Stimulated activated CD8-positive, alpha-beta memory T cell treated with anti-CD3 and anti-CD28 coated beads, Interleukin-2, amount 100 ng/mL, for 48 hours (primary cell): ENCODE measurements at places on chromosomes 3 and 15.

DNA sequence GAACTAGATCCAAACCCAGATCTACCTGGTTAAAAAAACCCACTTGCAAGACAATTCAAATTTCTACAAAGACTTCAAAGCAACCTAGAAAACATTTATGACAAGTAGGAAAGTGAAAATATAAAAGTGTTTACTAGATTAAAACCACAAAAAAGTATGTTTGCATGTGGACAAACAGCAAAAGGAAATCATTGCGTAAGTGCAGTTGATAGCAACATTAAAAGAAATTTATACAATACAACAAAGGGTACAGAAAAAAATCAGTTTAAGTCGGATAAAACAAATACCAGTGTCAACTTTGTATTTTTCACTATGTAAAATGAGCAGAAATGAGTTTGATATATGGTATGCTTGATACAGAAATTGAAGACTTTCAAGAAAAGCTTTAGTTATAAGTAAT lies 2.6 kb downstream of the EIF5A2 start:
- no peak for DNase-seq

DNA sequence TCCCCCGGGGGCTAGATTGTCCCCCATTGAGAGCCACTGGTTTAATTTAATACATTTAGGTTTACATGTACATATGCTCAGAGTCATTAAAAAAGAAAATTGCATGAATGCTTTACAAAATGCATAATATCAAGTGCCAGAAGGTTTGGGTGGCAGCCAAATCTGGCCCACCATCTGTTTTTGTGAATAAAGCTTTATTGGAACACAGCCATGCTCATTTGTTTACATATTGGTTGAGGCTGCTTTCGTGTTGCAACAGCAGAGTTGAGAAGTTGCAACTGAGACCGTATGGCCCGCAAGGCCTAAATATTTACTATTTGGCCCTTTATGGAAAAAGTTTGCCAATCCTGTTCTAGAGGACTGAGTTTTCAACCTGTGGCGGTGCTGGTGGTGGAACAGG lies 32.1 kb upstream of the RGMA start:
- no peak for DNase-seq

- no peak for DNase-seq
Observed at GRCh38 chr15:27482287-27482686, 511.3 kb downstream of the GABRG3 start.

GRCh38 chr3:31448035-31448881 lies 84.5 kb upstream of the STT3B start:
- no peak for DNase-seq

DNA sequence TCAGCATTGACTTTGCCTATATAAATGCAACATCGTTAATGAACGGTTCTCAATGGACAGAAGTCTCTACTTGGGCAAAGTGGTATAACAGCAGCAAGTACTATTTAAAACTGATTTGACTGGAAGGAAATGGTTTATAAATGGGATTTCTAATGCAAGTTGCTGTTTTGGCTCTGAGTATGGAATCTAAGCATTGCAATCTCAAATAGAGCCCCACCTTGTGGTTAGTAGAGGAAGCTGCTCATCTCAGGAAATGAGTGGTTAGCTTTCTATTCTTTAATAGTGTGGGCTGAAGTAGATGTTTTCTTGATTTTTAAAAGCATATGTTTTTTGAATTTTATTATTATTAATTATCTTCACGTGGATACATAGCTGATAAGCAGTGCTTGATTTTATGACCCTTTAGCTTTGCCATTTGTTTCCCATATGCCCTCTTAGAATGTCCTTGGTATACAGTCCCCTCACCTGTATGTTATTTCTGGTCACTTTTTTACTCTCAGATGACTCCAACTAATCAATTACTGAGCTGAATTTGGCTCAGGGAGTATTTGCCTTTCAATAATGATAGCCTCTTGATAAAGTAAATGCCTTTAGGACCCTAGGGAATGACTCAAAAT lies 67.1 kb downstream of the OXSM start:
- no peak for DNase-seq

DNA sequence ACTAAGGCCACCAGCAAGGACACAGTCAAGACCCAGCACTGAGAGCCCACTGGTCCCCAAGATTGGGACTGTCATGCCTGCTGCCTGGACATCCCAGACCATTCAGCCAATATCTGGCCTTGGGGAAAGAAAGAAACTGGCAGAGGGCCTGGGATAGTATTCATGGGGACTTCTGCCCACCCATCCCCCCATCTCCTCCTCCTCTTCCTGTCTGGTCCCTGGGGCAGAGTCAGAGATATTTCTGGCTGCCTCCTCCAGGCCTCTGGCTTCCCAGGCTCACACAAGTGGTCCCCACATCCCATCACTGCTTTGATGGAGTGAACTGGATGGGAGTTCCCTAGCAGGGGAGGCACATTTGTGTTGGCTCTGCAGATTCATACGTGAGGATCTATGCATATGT lies 4.2 kb upstream of the RASL12 start:
- DNase-seq, result no peak

DNA sequence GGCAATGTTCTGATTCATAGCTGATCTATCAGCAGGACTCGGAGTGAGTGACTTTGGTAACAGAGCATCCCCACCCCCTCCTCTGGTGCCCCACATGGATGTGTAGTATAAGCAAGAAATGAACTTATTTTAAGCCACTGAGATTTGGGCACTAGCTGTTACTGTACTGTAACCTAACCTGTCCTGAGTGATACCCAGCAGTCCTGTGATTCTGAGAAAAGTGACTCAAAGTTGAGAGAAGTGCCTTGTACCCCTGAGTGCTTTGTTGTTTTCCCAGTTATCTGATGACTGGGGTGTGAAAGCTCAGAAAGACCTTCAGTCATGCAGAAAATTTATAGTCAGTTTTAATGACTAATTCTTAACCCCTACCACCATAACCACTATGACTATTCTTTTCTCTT lies 439.9 kb upstream of the RBMS3 start:
- peak; percentile 36 for DNase-seq

DNA sequence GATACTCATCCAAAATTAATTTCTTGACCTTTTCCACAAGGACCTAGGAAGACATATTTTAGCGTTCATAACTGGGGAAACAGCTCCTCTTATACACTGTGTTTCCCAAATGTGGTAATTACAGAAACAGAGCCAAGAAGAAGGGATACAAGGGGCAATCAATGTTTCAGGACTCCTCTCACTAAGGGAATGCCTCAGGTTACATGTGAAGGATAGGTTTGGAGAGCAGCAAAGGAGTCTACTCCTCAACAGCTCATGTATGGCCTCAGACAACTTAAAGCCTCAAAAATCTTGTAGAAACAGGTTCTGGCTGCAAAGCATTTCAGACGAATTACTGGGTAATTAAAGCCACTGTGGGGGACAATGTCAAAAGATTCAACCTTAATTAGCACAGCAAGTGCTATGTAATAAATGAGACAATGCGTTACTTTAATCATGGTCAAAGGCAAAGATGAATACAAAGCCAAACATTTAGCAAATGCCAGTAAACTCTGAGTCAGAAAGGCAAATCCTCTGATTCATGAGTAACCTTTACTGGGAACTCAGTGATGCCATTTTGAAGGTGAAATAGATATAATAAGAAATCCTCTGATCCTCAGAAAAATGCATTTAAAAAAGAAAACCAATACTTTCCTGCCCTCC lies 1111.2 kb downstream of the TUSC7 start:
- no peak for DNase-seq

DNA sequence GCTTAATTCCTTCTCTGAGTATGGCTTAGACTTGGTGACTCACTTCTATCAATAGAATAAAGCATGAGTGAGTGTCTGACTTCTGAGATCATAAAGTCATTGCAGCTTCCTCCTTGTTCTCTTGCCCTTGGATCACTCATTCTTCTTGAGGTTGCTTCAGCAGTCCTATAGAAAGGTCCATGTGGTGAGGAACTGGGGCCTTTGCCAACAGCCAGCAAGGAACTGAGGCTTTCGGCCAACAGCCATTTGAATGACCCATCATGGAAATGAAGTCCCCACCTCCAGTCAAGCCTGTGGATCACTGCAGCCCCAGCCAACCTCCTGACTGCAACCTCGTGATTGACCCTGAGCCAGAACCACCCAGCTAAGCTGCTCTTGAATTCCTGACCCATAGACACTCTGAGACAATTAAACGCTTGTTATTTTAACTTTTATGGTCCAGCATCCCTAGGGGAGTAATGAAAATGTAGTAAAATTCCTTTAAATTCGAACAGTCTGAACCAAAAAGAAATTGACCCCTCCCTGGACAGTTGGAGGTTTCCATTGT lies 84.5 kb downstream of the WDR76 start:
- DNase-seq, result no peak

- no peak for DNase-seq
Observed at GRCh38 chr3:13532085-13532484, 16.8 kb upstream of the FBLN2 start.

DNA sequence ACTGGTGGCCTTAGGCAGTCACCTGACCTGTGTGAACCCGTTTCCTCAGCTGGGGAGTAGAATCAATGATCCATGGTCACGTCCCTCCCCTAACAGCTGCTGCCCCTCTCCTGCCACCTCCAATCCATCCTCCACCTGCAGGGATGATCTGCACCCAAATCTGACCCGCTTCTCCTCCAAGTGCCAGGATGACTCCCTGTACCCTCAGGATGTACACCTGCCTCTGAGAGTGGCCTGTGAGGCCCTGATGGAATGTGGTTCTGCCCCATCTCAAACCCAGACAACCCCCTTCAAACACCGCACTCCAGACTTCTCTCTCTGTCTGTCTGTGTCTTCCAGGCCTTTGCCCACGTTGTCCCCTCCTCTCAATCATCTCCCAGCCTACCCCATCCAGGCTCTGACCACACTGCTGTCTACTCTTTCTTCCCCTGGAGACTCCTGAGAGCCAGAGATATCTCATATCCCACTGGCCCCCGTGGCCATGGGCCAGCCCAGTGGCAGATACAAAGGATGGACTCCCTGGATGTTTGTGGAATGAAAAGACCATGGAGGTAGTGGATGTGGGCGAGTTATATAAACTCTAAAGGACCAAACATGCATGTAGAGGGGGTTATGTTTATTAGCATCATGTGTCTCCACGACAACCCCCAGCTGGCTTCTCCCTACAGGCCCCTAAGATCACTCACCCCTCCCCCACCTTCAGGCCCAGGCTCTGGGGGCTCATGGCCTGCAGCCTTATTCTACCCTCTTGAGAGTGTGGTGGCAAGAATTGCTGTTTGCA lies 84.9 kb downstream of the SMAD6 start:
- no peak for DNase-seq

DNA sequence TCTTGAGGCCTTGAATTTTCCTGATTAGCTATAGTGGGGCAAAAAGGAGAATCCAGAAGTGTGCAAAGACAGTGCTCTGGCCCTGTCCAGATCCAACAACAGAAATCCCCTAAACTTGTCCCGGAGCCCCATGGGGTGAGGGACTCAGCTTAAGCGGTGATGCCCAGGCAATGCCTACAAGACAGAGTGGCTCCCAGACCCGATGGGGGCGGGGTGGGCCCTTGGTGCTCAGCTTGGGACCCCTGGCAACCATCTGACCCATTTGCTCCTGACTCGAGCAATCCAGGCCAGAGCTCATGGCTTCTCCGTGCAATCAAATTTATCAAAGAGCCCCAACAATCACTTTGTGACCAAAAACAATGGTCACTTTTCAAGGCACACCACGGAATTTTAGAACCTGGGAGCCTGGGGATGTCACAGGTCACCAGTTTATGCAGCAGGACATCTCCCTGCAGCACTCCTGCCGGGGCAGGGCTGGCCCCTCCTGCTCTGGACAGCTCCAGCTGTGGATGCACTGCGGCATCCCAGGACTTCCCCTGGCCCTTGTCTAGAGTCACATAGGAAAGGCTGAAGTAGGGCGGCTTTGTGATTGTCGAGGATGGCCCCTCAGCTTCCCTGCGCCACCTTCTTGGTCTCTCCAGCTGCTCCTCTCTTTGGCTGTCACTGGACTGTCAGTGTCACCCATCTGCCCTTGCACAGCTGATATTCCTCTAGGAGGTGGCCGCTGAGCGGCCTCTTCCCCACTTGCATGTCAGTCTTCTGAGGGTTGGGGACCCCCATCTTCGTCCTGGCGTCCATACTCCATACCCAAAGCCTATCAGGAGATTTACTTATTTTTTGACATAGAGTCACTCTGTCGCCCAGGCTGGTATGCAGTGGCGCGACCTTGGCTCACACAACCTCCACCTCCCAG lies 28.4 kb downstream of the RGMA start:
- no peak for DNase-seq

- DNase-seq, result no peak
Observed at GRCh38 chr3:139388821-139389551, 461 bp downstream of the COPB2 start.
